Stimulated activated CD8-positive, alpha-beta memory T cell treated with anti-CD3 and anti-CD28 coated beads, Interleukin-4, amount 100 ng/mL, for 1 hour (primary cell): ENCODE measurements at places on chromosomes 5 and 9.

DNA sequence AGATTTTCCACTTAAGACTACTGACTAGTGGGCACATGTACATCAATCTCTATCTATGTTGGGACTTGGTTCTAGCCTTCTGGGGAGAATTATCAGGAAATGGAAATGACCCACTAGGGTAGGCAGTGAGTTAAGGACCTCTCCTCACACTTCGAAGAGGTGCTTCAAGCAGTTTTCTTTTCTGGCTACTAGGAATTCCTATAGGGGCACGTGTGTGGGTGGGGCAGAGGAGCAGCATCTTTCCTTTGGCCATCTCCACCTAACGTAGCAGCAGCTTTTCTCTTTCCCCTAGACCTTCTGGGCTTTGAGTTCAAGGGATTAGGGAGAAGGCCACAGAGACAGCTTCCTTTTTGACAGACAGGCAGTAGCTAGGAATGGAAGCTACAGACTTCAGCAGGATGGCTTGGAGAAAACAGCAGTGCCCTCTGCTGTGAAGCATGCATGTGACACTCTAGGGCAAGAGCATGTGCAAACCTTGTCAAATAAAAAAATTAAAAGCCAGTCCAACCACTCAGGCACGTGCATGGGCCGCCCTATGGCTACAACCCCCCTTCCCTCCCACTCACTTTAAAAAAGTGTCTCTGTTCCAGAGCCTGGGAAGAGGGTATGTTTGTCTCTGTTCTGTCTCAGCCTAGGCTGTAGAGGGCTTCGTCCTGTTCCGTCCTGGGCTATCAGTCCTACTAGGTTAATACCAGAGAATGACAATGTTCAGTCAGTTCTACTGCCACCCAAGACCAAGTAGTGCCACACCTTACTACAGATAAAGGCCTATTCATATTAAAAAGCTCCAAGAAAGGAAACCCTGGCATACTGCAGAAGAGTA is 8.7 kb upstream of the GFRA3 start:
- no peak for DNase-seq

DNA sequence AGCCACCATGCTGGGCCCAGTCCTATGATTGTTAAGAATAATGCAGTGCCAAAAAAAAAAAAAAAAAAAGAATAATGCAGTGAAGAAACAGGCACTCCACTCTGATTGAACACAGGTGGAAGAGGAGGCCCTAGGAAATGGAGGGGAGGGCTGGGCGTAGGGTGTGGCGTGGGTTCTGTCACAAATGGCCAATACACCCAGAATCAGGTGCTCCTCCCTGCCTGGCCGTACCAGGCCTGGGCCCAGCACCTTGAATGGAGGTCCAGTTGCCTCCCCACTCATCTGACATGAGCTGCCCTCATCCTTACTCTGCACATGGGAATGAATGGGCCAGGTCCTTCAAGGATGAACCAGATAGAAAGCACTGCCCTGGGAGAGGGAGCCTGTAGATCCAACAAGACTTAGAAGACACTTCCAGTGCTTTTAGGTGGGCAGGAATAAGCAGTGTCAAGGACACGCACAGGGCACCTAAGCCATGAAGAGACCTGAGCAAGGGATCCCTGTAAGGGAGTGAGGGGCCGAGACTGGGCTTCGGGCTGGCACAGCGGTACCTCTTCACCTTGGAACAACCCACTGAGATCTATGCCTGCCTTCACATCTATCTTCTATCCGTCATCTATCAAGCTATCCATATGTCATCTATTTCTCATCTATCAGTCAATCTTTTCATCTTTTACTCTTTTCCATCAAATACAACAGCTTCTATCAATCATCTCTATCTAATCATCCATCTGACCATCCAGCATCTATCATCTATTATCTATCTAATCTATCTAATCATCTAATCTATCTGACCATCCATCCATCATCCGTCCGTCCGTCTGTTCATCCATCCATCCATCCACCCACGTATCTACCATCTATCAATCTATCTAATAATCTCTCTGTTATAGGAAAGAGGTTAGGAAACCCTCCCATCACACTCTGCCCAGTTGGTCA is 15.9 kb downstream of the NINJ1 start:
- no peak for DNase-seq

- no peak for DNase-seq
Observed at GRCh38 chr9:110316261-110317075, 21.2 kb downstream of the TXNDC8 start.

DNA sequence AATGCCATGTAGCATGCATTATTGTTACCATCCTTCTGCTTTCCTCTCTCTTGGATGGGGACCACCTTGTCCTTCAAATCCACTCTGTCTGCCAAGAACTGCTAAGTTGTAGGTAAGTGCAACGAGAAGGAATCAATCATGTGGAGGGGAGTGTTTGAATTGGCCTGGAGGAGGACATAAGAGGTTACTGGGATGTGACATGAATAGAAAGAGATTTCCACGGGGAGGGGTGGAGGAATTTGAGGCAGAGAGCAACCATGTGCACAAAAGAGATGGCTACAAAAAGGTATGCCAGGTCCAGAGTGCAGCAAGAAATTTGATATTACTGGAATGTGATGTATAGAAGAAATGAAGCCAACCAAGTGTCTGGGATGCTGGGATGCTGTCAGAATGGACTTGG is 648.9 kb upstream of the KLF4 start:
- no peak for DNase-seq

DNA sequence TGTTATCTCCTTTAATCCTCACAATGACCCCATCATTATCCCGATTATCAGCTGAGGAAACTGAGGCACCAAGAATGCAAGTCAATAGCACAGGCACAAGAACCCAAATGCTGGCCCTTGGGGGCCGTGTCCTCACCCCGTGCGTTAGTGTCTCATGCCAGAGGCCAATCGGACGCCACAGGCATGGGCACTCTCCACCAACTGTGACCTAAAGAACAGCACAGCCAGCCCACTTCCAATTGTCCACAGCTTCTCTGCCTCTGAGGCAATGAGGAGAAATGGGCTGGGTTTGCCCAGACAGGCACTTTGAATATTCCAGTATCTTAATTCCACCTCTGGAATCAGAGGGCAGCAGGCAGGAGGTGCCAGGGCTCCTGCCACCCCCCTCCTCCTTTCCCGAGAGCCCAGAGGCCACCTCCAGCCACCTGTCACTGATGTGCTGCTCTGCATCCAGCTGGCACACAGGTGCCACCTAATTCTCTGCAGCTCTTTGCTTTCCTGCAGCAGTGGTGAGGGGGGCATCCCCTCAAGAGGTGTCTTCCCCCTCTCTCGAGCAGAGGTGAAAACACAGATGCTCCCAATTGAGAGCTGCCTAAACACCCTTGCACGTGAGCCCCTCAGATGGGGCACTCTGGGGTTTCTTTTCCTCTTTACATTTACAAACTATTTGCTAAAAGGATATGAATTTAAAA is 107.5 kb downstream of the ROR2 start:
- DNase-seq, result no peak

- no peak for DNase-seq
Observed at GRCh38 chr9:115786321-115786720, 367.3 kb upstream of the PAPPA start.

DNA sequence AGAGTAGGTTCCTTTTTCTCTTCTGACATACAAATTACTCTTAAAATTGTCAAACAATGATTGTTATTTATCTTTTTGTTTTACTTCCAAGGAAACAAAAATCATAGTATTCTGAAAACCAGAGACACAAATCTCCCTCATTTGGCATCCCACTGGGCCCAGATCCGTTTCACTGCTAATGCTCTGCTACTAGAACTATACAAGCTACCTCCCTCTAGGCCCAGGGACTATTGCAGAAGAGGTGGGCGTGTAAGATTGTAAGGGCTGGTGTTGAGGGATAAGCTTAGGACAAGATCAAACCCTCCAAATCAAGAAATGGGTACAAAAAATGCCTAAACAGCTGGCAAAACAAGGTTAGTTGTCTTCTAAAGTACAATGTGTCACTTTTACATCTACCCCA is 928.9 kb upstream of the CDH10 start:
- no peak for DNase-seq

- DNase-seq, result no peak
Observed at GRCh38 chr5:111557686-111558085, 45.4 kb upstream of the STARD4 start.

- DNase-seq, result no peak
Observed at GRCh38 chr9:21589344-21590056, 107.4 kb upstream of the IFNE start.

- no peak for DNase-seq
Observed at GRCh38 chr5:88656221-88656950, 226.6 kb downstream of the MEF2C start.

DNA sequence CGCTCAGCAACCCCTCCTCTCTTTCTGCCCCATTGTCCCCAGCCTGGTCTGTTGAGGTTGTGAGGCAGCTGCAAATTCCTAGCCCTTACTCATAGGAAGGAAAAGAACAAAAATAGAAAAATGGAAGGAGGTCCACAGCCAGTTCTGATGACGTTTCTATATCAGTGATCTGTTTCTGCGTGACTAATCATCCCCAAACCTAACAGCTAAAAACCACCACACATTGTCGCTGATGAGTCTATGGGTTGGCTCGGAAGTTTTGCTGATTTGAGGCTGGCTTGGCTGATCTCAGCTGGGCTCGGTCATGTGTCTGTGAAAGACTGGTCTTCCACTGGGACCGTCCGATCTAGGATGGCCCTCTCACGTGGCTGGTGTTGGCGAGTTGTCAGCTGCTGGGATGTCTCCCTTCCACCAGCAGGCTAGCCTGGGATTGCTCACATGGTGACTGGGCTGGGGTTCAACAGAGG is 200.6 kb upstream of the ZNF618 start:
- no peak for DNase-seq

DNA sequence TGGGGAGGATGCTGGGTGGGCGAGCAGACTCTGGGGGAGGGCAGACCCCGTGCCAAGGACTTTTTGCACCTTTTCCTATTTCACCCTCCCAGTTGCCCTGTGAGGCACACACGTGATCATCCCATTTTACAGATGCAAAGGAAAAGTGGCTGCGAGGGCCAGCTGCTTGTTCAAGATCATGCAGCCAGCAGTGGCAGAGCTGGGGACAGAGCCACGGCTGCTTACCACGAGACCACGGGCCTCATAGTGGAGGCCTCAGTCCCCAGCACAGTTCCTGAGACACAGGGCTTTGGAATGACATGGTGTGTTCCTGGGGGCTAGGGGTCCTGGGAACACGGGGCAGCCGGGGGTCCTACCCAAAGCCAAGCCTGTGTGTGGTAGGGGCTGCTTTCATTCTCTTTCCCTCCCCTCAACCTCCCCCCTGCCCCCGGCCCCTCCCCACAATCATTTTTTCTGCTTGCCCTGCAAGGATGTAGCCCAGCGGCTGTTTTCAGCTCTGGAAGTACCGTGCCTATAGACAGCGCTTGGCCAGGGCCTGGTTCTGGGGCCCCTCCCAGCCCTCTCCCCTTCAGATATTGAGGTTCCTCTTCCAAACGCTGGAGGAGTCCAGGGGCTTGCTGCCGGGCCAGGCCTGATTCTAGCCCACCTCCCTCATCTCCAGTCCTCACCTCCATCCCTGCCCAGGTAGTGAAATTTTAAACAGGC is 58.5 kb upstream of the IER5L start:
- no peak for DNase-seq

DNA sequence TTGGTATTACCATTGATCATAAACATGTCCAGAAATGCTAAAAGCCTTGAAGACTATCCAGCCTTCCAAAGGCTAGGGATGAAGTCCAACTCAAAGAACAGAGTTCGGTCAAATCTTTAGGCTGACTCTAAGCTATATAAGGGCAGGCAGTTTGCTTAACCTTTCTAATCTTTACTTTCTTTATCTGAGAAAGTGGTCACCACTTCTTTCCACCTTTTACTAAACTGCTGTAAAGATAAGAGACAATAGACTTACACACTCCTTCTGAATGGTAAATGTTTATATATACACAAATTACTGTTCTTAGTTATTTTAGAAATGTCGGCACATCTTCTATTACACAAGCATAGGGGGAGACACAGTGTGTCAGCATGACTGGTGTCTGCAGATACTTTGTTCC is 100.4 kb downstream of the NREP start:
- DNase-seq, result no peak

DNA sequence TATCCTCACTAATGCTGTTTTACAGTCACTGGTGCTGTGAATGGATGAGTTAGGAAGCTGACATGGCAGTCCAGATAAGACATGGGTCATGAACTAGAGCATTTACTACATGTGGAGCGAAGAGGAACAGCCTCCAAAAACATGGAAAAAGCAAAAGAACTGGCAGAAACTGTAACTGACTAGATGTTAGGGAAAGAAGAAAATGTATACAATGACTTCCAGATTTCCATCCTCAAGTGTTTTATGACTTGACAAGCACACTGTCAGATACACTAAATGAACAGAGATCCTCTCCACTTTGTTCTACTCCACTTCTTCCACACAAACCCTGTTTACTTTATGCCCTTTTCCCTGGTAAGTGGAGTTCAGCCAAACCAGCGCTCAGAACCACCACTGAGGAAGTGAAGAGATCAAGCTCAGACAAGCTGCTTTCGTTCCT is 11.5 kb downstream of the HMGCS1 start:
- no peak for DNase-seq

GRCh38 chr9:92763721-92764380 is 782 bp downstream of the BICD2 start:
- DNase-seq, result no peak

- no peak for DNase-seq
Observed at GRCh38 chr9:122777052-122777451, 11.7 kb upstream of the OR5C1 start.

DNA sequence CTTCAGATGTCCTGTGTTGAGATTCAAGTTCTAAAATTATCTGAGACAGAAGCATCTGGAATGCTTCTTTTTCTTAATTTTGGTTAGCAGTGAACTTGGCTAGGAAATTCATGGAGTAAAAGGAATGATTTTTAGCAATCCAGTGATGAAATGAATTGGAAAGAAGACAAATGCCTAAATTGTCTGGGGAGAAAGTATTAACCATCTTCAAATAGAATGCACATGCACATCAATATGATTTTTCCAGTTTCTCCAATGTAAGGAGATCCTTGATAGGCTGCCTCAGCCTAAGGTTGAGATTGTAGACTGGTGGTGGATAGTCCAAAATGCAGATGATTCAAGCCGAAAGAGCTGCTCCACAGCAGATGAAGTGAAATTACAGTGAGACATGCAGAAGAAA is 106.7 kb downstream of the PCSK5 start:
- DNase-seq, result no peak

- DNase-seq, result no peak
Observed at GRCh38 chr5:168320805-168321204, 29.4 kb downstream of the WWC1 start.

GRCh38 chr5:176714067-176714466 is 66.8 kb downstream of the TSPAN17 start:
- DNase-seq, result no peak

- DNase-seq, result no peak
Observed at GRCh38 chr5:137287569-137287968, 211.6 kb downstream of the SPOCK1 start.

DNA sequence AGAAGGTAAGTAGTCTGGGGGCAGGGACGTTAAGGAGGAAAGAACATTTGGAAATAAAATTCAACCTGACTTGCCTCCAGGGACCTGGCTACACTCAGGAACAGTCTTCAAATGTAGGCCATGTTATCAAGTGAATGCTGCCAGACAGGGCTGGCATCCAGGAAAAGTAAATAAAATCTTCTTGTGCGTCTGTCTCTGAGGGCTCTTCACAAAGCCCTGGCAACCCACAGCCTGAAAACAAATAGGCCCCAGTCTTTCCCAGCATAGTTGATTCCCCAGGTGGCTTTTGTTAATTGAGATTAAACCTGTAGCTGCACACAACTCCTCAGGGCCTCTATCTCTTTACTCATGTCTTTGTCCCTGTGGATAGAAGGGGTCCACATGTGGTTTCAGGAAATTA is 55.4 kb downstream of the STK32A start:
- DNase-seq, result no peak
